ENCODE measurements at places on chromosomes 1 and 21.

DNA sequence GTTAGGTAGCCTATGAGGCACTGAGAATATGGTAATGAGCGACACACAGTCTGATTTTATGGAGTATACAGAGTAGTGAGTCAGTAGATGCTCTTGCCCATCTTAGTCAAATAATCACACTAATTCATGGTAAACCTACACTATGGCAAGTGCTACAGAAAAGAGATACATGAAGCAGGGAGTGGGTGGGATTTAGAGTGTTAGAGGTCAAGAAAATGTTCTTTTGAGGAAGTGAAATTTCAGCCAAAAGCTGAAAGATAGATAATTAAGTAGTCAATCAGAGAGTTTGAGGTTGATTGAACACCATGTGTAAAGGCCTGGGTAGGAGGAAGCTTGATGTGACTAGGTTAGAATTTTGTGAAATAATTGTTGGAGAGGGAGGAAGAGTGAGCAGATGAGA is 14.7 kb downstream of the MDM4 start:
- no peak for DNase-seq

GRCh38 chr1:208653426-208653825 is 409.2 kb upstream of the PLXNA2 start:
- no peak for DNase-seq

- DNase-seq, result no peak
Observed at GRCh38 chr1:187018291-187018690, 189.5 kb downstream of the PLA2G4A start.

- DNase-seq, result no peak
Observed at GRCh38 chr1:177471244-177471643, 300.5 kb downstream of the BRINP2 start.

GRCh38 chr21:42991992-42992740 is 17.8 kb downstream of the PKNOX1 start:
- DNase-seq, result no peak

Data from NCI-H2081 (cell line).